ENCODE measurements at places on chromosomes 3 and 15.

GRCh38 chr15:47292638-47293190 lies 424.6 kb upstream of the SEMA6D start:
- no peak for DNase-seq

DNA sequence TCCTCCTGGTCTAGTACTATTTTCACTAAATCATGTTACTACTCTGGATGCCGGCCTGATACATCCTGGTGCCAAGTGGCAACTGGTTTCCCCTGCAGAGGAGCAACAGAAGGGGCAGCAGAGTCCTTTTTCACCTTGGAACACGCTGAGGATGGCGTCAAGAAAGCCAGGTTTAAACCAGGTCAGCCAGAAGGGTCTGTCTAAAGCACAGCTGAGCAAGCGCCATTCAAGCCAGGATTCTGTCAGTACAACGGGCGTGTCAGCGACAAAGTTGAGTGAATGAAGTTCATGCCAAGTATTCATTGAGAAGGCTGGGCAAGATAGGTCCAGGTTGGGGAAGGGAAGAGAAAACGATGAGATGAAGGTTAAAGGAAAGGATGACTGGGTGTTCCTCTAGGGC lies 88.2 kb downstream of the FBN1 start:
- DNase-seq = no peak

DNA sequence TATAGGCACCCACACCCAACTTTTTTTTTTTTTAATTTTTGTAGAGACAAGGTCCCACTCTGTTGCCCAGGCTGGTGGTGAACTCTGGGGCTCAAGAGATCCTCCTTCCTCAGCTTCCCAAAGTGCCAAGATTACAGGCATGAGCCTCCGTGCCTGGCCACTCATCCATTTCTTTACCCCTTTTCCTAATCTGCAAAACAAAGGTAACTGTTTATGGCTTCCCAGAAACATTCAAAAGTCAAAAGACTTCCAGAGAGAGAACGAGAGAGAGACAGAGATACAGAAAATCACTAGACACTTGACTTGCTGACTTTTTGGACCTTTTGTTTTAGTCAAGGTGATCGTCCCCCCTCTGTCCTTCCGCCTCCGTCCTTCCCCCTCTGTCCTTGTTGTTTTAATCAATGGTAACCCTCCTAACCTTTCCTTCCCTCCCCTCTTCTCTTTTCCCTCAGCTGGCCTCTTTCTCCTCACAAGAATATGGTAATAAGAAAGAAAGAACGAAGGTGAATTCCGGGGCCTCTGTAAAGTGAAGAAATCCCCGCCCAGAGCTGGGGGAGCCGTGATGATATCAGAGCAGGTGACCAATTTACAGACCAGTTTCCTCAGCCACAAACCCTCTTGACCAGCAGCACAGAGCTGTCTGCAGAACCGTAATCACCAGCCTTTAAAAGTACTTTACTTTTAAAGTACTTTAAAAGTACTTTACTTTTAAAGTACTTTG lies 21.9 kb downstream of the KLHL6 start:
- DNase-seq = no peak

GRCh38 chr3:186609247-186609868 lies 3.5 kb upstream of the AHSG start:
- no peak for DNase-seq

- no peak for DNase-seq
Measured at GRCh38 chr3:31555204-31555603, 22.5 kb downstream of the STT3B start.

- no peak for DNase-seq
Measured at GRCh38 chr15:50791486-50791885, 26.0 kb upstream of the SPPL2A start.

GRCh38 chr3:72571638-72572114 lies 276.6 kb downstream of the SHQ1 start:
- no peak for DNase-seq

DNA sequence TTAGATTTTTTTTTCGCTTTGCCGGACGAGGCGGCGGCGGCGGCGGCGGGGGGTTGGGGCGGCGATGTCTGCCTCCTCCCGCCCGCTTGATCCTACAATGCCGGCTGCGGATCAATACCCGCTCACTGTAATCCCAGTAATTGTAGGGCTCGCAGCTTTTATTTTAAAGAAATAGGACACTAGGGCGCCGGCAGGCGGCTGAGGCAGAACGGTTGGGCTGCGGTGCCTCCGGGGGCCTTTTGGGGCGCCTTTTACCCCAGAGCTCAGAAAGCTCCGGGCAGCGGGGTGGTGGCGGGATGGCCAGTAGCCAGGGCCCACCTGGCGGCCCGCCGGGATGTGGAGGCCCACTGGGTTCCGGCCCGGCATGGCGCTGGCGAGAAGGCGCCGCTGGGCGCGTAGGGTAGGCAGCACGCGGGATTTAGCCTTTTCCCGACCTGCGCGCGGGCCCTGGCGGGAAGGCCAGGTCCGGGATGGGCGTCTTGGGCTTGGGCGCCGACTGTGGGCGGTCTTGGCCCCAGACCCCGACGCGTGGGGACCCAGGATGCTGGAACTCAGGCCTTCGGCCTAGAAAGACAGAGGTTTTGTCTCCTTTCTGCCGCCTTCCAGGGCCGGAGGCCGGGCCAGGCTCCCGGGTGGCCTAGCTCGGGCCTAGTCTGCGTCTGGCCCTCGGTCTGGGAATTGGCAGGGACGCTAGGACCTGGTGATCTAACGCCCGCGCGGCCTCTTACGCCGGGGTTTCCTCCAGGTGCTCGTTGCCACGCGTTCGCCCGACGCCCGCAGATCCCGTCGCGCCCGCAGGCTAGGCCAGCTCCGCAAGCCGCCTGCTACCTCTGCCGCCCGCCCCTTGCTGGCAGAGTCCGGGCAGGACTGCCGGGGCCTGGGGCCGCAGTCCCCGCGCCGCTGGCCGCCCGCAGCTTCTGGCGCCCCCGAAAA lies 15.5 kb upstream of the ONECUT1 start:
- no peak for DNase-seq

GRCh38 chr3:34361921-34362320 lies 563.5 kb downstream of the PDCD6IP start:
- DNase-seq = no peak

GRCh38 chr15:25238716-25239470 lies 199.9 kb downstream of the UBE3A start:
- DNase-seq = no peak

- no peak for DNase-seq
Measured at GRCh38 chr3:45224824-45225464, 1.1 kb downstream of the TMEM158 start.

DNA sequence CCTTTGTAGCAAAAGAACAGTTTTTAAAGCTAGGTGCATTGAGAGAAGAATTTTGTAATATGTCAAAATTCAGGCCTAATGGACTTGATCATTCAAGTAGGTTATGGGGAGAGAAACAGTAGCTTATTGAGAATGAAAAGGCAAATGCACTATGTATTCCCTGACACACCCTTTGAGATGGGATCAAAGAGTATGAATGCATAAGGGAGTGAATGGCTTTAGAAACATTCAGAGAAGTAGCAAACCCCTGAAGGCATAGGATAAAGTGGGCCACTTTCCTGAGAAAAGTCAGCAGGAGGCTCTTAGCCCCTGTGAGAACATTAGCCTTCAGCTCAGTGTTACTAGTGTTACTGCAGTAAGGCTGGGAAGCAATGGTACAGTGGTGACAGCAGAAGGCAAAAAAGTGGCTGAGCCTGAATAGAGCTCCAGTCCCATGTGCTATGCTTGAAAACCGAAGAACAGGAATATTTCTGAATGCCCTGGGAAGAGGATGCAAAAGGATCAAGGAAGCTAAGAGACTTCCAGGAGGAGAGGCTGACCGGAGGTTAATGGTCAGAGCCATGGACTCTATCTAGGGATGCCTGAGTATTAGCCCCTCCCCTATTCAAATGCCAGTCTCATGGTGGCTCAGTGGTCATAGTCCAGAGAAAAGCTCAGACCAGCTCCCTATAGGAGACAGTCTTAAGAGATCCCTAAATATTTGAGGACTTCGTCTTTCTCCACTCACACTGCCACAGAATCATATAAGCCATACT lies 218.2 kb upstream of the SGO1 start:
- DNase-seq = no peak

DNA sequence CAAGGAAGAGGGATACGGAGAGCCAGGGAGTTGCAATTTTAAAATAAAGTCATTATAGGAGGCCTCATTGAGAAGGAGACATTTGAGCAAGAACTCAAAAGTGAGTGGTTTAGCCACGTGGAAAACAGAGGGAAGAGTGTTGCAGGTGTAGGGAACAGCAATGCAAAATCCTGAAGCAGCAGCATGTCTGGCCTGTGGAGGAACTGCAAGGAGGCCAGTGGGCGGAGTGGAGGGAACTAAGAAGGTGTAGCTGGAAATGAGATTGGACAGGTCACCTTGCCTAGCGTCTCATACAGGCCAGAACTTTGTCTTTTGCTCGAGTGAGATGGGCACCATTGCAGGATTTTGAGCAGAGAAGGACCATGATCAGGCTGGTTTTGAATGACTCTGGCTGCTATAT lies 34.9 kb downstream of the SAXO2 start:
- no peak for DNase-seq

- DNase-seq = no peak
Measured at GRCh38 chr3:120171134-120171873, 77.1 kb upstream of the GSK3B start.

DNA sequence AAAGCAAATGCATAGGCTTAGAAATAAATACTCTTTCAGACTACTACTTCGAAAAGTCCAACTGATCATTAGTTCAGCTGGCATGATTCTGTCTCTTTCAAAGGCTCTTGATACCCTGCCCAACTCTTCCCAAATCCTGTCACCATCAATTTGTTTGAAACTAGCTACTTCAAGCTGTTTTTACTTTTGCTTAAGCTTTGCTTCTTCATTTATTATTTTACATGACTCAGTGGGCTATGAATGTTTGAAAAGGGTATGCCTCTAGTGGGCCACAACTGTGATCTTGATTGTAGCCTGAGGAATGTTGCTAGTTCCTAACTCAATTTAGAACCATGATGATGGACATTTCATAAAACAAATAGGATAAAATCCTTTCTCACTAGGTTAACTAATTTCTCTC lies 340.8 kb downstream of the NAALADL2 start:
- DNase-seq = no peak

DNA sequence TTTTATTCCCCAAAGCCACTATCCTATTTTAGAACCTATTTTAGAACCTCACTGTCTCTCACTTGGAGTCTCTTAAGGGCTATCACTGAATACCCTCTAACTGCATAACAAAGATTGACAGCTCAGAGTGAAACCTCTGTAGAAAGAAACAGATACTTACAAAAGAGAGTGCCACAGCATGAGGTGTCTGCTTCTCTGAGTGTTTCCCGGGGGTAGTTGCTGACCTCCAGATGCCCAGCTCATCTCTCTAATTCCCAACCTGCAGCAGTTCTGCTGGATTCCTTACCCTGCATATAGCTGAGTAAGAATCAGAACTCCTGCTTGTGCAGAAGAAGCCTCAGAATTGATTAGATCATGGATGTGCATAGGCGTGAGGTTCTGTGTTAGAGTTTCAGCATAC lies 34.5 kb downstream of the P3H2 start:
- no peak for DNase-seq

- no peak for DNase-seq
Measured at GRCh38 chr15:25716414-25717126, 146.6 kb downstream of the ATP10A start.

- DNase-seq = peak; percentile 61
Measured at GRCh38 chr15:55789066-55789660, 46.2 kb upstream of the PRTG start.

DNA sequence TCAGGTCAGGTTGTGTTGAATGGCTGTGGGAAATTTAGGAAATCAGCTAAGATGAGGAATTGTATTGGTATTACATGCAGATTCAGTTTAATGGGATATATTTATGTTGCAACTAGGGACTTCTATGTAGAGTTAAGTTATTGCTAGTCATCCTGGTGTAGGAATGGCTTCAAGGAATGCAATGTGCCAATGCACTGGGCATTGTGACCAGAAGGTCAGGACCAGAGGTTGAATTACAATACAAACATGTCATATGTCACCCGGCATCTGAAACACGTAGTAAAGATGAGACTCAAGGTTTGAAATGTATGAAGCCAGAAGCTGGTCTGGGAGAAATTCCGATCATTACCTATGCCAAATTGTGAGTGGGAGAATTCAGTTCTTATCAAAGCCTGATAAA lies 11.7 kb upstream of the GAP43 start:
- no peak for DNase-seq

DNA sequence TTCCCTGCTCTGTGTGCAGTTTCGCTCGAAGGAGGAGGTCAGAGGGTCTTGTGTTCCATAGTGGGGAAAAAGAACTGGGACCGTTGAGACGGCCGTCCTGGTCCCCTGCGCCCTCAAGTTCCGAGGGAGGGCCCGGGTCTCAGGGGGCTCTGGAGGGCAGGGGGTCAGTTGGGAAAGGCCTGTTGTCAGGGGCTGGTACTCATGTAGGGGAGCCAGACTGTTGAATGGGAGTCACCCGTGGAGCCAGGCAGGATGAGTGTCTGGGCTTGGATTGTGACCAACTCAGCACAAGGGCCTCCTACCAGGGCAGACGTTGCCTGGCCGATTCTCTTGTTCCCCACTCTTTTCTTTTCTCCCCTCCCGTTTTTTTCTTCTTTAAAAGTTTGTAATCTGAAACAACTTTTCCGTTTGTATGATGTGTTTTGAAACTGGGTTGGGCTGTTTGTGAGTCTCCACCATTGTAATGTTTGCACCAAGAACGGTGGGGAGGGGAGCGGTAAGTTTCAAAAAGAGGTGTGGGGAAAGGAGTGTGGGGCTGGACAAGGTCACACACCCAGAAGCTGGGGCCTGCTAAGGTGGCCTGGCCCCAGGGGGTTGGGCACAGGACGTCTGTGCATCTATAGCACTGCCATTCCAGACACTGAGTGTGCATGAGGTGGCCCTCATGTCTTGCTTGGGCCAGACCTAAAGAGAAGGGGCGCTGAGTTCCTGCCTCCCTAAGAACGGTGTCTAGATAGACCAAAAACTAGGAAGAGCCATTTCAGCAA lies 1.1 kb downstream of the CMTM7 start:
- no peak for DNase-seq

DNA sequence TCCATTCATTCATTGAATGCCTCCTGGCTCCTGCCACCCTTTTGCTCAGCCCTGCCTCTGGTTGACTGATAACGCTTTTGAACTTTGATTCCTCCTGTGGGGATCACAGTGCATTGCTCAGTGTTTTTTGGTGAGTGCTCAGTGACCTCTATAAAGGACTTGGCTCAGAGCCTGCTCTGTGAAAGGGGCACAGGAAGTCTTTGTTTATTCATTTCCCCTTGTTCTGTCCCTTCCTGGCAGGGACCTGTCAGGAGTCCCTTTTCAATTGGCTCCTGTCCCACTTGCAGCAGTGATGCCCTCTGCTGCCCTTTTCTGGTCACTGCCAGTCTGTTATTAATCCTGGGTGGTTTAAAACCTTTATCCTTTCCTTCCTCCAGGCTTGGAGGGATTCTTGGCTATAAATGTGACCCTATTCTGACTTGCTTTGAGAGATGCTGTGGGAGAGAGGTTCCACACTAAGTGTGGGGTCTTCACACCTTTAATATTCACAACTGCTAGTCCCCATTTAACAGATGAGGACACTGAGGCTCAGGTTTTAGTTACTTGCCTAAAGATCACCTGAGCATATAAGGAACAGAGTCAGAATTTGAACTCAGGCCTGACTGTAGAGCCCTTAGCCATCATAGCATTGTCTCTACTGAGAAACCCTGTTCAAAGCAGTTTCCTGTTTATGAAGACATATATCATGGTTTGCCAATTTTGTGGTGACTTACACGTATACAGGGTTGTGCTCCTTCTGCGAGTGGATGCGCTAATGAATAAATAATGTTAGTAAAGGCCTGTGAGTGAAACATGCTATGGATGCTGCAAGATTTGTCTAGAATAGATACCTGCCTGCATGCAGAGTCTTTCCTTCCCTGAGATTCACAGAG lies 23.2 kb upstream of the TATDN2 start:
- DNase-seq = peak; percentile 15

Data from activated CD8-positive, alpha-beta memory T cell treated with anti-CD3 and anti-CD28 coated beads for 48 hours (primary cell).